ENCODE measurements at places on chromosomes 2 and 18.

DNA sequence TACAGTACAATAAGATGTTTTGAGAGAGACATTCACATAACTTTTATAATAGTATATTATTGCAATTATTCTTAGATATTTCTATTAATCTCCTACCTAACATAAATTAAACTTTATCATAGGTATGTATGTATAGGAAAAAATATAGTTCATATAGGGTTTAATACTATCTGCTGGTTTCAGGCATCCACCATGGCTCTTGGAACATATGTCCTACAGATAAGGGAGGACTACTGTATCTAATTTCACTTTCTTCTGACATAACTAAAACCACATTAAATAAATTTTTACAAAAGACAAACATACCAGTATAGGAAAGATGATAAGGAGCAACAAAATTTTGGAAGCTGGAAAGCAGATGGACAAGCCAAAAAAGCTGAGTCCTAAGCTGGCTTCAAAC is 67.9 kb upstream of the TMEM17 start:
- DNase-seq = no peak

DNA sequence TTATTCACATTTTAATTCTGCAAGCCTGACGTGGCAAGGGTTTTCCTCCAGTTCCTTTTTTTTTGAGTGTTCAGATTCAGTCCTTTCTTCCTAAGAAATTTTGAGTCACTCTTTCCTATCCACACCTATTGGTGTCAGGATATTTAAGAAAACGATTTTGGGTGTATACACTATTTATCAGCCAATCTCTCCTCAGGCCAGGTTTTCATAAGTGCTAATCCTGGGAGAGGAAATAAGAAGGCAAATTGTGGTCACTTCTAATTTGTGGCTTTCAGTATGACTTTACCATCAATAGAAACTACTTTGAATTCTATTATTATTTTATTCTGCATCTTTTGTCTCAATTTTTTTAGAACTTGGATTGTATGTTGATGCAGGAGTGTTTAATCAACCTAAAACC is 174.4 kb downstream of the DSEL start:
- no peak for DNase-seq

- no peak for DNase-seq
Observed at GRCh38 chr2:118103951-118104940, 16.0 kb downstream of the INSIG2 start.

GRCh38 chr2:5938566-5938896 is 246.3 kb downstream of the SOX11 start:
- no peak for DNase-seq

- peak; percentile 23 for DNase-seq
Observed at GRCh38 chr2:69742322-69742952, 503 bp downstream of the ANXA4 start.

DNA sequence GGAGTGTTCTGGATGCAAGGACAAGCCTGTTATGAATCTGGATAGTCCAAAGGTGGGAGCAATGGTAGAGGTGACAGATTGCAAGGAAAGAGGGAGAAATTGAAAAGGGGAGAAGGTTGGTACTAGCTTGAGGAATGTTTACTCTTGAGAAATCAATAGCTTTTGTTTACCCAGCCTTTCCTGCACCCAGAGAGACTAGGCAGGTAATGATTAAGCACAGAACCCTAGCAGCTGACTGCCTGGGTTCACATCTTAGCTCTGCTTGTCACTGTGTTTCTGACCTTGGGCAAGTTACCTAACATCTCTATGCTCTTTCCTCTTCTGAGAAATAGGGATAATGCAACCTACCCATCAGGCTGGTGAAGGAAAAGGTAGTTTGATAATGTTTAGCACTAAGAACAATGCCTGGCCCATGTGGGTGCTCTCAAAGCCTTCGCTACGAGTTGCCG is 178.6 kb downstream of the MGAT5 start:
- DNase-seq = no peak

DNA sequence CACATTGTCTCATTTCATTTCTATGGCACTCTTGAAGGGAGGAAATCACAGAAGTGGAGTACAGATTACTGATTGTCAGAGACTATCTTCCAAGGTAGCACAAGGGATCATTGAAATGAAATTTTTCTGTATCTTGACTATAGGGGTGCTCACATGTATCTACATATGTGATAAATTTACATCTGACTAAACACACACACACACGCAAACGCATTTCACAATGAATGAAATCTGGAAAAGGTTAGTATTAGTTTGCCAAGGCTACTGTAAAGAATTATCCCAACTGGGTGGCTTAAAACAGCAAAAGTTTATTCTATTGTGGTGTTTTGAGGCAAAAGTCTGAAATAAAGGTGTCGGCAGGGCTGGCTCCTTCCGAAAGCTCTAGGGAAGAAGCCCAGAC is 144.6 kb downstream of the SH3BP4 start:
- no peak for DNase-seq

DNA sequence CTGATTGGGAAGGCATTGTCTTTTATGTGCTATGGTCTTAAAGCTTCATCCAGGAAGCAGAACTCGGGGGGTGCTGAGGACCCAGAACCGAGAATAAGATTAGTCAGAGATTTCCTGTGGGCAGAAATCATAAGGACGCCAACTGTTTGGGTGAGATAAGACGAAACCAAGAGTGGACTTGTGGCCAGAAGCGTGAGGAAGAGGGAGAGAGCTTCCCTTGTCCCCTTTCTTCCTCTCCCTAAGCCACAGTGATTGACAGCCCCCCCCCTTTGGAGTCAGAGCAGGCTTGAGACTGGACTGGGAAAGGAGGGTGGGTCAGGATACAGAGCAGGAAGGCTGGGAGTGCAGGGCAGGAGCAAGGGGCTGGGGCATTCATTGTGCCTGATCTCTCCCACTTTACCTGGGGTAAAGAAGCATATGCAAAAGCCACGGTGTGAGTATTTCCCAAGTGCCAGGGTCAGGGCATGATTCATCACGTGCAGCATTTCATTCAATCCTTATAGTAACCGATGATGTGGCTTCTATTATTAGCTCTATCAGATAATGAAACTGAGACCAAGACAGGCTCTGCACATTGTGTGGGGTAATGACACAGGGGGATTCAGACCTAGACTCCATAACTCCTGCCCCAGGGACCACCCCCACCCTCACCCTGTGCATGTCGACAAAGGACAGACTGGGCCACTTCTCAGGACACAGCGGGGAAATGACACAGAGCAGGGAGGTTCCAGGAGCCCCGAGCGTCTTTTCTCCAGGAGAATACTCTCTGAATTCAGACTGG is 3.0 kb upstream of the IL1RN start:
- DNase-seq = peak; percentile 58

- DNase-seq = peak; percentile 92
Observed at GRCh38 chr2:67846370-67847070, 216.3 kb downstream of the C1D start.

- DNase-seq = no peak
Observed at GRCh38 chr18:74438091-74438490, 19.0 kb downstream of the DIPK1C start.

DNA sequence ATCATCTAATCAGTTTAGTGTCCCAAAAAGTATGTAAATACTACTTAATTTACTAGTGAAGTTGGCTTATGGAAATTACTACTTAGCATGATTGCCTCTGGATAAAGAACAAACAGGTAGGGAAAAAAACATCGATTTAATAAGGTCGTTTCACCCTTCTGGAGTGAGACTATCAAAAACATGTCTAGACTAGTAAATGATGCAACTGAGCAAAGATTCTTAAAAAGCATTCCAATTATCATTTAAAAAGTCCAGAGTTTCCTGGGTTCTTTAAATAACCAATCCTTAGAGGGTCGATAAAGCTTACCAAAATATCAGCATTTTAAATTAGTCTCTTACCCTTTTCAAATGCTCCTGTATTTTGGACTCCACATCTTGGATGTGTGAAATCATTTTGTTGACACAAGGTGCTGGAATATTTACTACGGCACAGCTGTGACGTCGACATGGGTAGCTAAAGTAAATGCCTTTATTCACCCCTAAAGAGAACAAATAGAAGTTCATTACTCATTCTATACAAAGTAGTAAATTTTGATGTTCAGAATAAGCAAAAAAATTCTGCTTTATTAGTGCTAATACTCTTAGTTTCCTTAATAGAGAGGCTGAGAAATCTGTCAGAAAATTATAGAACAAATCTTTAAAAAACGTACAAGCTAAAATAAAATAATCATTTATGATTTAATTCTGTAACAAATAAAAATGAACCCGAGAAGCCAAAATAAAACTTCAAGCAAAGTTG is 70.6 kb downstream of the CCDC178 start:
- no peak for DNase-seq

- DNase-seq = no peak
Observed at GRCh38 chr18:57776767-57777166, 26.3 kb downstream of the ATP8B1 start.
